WERI-Rb-1 (cell line): ENCODE measurements at places on chromosomes 1 and 21.

- peak; percentile 45 for DNase-seq
Measured at GRCh38 chr1:231940701-231941100, 314.1 kb downstream of the DISC1 start.

DNA sequence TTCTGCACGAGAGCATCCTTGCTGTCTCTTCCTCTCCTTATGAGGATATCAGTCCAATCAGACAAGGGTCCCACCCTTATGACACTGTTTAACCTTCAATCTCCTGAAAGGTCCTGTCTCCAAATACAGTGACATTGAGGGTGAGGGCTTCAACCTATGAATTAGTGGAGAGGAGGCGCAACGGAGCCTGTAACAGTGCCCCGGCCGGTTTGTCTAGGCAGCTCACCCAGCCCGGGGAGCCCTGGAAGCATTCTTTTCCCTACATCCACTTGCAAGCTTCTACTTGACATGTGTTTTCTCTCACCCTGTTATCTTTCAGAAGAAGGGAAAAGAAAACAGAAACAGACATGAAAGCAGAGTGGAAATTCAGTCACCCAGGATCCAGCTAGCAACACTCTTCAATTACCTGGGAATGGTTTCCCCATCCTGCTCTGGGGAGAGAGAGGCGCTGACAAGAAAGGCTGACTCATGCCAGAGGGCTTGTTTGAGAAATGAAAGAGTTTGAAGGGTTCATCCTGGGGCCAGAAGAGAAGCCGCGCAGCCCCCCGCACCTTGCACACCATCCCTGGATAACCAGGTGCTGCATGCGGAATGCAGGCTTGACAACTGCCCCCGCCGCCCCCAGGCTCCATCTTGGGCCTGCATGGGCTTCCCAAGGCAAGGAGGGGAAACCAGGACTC, 394.9 kb downstream of the NPHP4 start:
- DNase-seq: no peak

DNA sequence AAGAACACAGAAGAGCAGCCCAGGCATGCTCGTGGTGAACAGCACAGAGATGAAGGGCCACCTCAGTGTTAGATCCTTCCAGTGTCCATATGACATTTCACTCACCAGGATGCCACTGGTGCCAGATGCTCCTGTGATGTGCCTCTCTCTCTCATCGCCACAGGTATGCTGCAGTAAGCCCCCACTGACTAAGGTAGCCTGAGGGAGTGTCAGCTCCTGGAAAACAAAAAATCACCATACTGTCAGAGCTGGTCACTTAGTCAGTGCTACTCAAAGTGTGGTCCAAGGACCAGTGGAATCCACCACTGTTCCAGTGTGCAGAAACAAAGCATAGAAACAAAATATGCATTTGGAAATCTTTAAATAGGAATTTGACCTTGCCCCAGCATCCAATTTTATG, 27.1 kb upstream of the BCL9 start:
- DNase-seq: no peak

GRCh38 chr21:16406355-16406754, 676.6 kb downstream of the USP25 start:
- no peak for DNase-seq

GRCh38 chr1:81437649-81438048, 363.1 kb upstream of the ADGRL2 start:
- no peak for DNase-seq

- DNase-seq: no peak
Measured at GRCh38 chr1:99594205-99594604, 51.7 kb upstream of the PALMD start.

DNA sequence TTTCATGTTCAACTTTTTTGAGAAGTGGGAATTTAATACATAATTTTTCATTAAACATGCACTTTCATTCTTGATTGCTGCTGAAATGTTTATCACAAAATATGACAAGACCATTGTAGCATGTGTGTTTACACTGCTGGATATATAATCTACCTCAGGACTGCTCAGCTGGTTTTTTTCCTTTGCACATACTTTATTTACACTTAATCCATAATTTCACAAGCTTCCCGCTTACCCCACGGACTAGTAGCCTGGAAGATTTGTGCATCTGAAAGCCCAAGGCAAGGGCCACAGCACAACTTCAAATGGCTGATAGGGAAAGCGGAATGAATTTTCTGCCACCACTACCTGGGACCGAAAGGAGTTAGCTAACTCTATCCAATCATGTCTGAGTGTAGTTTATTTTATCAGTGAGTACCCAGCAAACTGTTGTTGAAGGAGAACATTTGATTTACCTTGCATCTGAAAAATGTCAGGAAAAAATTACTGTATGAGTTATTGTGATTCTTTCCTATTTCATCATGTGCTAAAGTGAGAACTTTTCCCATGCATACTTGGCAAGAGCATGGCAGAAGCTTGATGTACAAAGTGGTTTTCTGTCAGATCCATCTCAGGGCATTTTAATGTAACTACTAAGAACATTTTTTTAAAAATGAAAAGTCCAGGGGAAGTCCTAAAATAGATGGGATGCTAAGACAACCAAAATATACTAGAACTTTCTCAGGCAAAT, 558.2 kb upstream of the USP24 start:
- no peak for DNase-seq

DNA sequence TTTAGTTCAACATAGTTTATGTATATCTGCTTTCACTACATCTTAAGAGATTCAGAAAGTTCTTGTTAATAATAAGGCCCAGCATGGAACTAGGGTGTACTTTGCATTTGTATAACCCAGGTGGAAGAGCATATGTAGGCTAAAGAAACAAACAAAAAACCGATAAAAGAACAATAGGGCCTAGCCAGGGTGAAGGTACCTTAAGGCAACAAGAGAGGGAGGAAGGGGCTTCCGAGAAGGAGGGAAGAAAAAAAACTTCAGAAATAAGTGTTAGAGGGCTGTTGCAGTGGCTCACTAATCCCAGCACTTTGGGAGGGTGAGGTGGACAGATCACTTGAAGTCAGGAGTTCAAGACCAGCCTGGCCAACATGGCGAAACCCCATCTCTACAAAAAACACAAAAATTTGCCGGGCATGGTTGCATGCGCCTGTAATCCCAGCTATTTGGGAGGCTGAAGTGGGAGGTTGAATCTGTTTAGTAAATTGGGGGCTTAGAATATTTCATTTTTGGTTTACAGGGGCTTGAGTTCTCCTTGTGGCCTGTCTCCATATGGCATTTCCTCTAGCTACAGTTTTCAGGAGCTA, 4.7 kb upstream of the SPATA45 start:
- no peak for DNase-seq

GRCh38 chr1:60911966-60912697, 170.2 kb upstream of the NFIA start:
- no peak for DNase-seq

DNA sequence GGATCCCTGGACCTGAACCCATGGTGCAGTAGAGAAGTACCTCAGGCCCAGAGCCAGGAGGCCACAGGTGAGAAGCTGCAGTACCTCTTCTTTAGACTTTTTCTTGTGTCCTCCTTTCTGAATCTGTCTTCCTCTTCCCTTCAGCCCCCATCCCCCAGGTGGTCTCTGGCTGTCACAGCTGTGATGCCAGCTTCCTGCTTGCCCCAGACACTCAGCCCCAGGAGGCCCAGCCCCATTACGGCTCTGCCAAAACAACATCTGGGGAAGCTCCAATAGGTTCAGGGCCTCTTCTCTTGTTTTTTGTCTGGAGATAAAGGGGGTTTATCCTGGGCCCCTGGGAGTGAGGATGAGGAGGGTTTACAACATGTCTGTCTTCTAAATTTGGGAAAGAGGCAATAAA, 9.5 kb upstream of the BTG2 start:
- DNase-seq: no peak

DNA sequence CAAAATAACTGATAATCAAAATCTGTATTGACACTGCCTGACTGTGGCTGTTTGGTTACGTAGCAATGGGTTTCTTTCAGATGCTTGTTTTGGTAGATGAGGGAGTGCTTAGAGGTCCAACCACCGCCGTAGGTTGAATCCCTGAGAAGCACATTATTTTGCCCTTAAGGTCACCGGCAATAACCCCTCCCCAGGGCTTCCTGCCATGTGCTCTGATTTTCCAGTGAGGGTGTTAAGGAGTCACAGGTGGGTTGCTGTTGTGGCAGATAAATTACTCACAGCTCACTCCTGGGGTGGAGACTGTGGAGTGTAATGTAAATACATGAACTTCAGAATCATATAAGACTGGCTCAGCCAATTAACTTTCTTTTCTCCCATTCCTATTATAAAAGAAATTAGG, 81.5 kb upstream of the ZP4 start:
- no peak for DNase-seq

DNA sequence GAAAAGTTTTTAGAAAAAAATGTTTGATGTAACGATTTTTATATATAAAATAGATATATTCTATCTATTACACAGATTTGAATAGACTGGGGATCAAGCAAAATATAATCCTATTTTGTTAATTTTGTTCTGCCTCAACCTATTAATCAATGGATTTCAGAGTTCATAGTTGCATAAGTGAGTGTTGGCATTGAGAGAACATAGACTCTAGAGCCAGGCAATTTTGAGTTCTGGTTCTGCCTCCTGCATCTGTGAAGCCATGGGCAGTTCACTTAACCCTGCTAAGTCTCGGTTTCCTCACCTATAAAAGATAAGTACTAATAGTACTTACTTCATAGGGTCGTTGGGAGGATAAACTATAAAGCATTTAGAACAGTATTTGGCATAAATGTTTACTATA, 13.6 kb upstream of the PKN2 start:
- no peak for DNase-seq

DNA sequence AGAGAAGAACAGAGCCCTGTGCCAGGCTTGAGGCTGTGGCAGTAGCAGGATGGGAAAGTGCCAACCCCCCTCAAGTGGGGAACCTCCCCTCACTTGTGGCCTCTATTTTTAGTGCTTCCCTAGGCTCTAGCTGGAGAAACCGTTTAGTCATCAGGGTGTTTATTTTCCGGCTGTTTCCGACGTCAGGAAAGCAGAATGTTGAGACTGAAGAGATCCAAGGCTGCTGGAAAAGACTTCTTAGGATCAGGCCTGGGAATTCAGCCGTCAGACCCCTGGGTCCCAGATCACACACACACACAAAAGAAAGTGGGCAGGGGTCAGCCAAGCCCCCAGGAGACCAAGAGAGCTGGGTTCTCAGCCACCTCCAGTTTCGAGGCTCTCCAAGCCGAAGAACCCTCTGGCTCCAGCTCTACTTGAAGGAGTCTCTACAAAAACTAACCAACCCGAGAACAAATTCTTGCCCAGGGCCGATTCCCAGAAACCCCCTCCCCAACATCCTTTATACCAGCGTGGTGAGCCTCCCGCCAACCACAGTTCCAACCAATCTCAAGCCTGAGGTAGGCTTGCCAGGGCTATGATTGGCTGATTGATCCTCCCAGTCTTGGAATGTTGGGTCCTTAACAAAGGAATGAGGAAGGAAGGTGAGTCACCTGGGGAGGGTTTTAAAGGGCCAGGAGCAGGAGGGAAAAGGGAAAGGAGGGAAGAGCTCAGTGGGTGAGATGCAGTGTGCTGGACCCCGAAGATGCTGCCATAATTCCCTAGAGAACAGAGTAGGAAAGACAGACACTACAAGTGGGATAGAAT, 2.5 kb upstream of the MEF2D start:
- no peak for DNase-seq

GRCh38 chr1:192475970-192476369, 99.6 kb upstream of the RGS1 start:
- no peak for DNase-seq

GRCh38 chr1:169312084-169312954, 55.3 kb downstream of the NME7 start:
- no peak for DNase-seq

GRCh38 chr1:232457595-232457994, 172.3 kb downstream of the SIPA1L2 start:
- no peak for DNase-seq

DNA sequence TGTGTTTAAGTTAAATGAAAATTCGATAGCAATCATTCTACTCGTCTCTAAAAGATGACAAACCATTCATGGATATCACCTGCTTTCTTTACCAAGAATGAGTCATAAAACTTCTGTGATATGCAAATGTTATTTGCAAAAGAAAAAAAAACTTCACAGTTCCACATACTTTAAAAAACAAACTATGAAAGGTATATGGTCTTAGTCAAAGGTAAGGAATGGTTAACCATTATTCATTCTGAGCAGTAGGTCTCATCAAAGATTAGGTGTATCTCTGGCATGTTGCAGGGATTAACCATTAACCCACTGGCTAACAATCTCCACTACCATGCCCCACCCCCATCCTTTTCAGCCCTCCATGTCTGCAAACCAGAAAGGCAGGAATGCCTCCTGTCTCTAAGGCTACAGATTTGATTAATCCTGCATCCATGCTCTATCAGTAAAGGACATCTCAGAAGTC, 44.4 kb downstream of the PTPN14 start:
- DNase-seq: peak; percentile 31

DNA sequence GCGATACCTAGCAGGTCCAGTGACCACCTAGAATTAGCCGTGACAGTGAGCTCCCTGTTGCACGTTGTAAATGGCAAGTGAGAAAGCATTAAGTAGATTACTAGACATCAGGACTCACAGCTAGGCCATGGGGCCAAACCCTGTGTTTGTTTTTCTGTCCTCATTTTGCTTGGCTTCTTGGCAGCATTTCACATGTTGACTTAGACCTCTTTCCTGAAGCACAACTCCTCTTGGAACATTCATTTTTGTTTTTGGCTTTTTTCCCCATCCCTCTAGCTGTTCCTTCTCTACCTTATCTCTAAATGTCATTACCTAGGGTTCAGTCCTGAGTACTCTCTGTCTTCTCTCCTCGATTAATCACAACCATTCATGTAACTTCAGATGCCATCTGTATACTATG, 16.9 kb upstream of the PTPN14 start:
- no peak for DNase-seq

GRCh38 chr1:182688436-182689205, 4.2 kb upstream of the RGS8 start:
- DNase-seq: no peak

- no peak for DNase-seq
Measured at GRCh38 chr1:68384321-68384813, 65.4 kb downstream of the RPE65 start.

GRCh38 chr1:159007726-159008125, 2.0 kb upstream of the IFI16 start:
- no peak for DNase-seq

- peak; percentile 95 for DNase-seq
Measured at GRCh38 chr21:34603002-34603709, 11.8 kb downstream of the RCAN1 start.
